ENCODE measurements at places on chromosomes 12 and 14.

DNA sequence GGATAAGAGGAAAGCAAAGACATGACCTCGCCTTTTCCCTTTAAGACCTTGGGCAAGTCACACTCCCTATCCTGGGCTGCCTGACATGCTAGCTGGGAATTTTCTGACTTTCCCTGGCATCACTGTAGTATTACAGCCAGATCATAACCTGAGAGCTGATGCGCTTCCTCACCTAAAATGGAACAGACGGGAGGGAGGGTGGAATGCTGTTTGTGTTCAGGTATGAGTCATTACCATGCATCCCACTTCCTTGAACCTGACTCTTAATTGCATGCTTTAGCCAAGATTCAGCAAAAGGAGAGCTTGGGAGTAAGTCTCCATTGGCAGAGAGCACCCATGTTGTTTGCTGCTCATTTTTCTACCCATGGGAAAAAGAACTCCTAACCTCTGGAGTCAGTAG lies 156.5 kb downstream of the KCNK10 start:
- DNase-seq = no peak

DNA sequence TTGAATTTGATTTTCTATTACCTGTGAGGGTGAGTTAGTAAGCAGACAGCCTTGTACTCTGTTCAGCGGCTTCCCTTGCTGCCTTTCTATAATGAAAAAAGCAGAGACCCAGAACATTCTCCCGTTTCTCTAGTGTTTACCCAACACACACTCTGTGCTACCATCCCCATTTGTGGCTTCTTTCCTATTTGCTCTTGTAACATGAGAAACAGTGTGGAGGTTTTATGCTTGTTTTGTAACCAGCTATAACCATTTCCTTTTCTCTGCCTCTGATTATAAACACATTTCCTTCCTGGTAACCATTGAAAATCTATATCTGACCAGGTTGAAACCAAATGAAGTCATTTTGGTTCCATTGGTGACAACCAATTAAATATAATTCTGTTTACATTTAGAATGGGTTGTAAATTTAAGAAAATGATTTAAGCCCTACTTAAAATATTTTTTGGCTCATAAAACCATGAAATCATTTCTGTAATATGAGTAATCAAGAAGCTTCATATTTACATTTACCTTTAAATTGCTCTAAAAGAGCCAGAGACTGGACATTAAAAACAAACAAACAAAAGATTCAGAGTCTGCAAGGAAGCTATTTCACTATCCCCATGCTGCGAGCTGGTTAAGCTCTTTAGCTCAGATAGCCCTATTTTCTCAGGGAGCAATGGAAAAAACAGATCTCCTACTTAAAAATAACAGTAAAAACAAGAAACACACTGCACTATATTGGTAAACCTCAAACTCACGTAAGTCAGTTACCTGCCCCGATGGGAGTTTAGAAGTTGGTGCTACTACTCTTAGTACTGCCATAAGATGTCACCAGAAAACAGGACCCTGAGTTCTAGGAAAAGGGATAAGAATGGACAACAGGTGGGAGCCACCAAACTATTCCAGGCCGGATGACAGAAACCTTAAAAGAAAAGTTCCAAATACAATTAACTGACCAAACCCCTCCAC lies 206.5 kb upstream of the EEA1 start:
- DNase-seq = peak; percentile 77

DNA sequence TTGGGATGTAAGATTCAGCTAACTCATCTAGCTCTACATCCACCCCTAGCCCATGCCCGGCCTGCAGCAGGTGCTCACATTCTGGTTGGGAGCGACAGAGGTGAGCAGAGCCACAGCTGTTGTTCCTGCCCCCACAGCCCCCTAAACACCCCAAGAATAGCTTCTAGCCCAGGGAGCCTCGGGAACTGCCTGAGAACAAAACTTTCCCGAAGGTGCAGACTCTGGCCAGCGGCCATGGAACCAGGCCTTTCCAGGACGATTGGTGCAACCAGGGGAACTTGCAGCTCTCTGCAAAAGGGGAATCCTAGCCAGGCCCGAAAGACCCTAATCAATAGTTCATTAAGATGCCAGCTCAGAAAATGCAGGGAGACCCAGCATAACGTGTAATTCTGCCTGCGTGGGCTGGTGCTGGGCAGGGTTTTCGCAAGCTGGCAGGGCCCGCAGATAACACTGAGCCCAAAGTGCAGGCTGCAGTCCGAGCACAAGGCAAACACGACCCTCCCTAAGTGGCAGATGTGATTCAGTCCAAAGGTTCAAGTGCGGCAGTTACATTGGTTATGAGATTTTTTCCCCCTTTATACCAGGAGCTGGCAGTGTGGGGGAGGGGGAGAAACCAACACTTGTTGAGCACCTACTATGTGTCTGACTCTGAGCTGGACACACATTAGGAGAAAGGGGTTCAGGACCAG lies 122.5 kb upstream of the MAP1LC3B2 start:
- no peak for DNase-seq

- no peak for DNase-seq
Measured at GRCh38 chr12:122060081-122060501, 18.5 kb upstream of the MLXIP start.
